ENCODE measurements at places on chromosomes 2 and 18.

GRCh38 chr2:206790311-206790935 is 25.0 kb downstream of the FASTKD2 start:
- no peak for DNase-seq

GRCh38 chr2:3704692-3705091 is 1.3 kb downstream of the DCDC2C start:
- no peak for DNase-seq

DNA sequence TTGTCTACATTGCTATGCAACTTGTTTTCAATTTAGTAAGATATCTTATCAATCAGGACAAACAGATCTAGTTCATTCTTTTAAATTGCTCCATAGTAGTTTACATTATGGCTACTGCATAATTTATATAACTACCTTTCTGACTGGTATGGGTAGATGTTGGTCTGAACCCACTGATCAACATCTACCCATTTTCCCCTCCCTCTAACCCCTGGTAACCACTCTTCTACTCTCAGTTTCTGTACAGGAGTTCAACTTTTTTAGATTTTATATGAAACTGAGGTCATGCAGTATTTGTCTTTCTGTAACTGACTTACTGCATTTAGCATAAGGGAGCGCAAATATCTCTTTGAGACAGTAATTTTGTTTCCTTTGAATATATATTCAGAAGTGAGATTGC is 73.2 kb downstream of the ITSN2 start:
- no peak for DNase-seq

DNA sequence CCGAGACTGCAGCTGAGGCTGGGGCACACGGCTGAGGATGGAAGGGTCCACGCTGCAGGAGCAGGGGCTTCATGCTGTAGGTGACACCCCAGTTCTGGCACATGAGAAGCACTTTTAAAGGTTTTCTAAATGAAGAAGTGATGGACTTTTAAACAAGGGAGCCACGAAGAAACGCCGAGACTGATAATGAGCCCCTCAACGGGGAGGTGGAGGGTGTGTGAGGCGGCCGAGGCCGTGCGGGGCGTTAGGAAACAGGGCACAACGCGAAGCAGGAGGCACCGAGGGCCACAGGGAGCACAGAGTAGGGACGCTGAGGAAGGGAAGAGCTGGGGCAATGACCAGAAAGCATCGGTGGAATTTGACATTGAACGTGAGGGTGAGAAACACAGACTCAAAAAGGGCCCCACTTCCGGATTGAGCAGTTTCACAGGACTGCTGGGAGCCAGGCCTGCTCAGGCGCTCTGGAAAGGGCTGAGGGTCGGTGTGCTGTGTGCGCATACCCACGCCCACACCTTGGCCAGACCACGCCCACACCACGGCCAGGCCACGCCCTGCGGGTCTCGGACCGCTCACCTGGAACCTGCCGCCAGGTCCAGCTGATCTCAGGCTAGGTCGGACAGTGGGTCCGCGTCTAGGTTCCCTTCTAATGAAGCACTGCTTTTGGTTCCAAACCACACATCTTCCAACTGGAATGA is 115.7 kb downstream of the GYPC start:
- no peak for DNase-seq

Measured in kidney epithelial cell (primary cell).